ENCODE measurements at places on chromosomes 2 and 18.

DNA sequence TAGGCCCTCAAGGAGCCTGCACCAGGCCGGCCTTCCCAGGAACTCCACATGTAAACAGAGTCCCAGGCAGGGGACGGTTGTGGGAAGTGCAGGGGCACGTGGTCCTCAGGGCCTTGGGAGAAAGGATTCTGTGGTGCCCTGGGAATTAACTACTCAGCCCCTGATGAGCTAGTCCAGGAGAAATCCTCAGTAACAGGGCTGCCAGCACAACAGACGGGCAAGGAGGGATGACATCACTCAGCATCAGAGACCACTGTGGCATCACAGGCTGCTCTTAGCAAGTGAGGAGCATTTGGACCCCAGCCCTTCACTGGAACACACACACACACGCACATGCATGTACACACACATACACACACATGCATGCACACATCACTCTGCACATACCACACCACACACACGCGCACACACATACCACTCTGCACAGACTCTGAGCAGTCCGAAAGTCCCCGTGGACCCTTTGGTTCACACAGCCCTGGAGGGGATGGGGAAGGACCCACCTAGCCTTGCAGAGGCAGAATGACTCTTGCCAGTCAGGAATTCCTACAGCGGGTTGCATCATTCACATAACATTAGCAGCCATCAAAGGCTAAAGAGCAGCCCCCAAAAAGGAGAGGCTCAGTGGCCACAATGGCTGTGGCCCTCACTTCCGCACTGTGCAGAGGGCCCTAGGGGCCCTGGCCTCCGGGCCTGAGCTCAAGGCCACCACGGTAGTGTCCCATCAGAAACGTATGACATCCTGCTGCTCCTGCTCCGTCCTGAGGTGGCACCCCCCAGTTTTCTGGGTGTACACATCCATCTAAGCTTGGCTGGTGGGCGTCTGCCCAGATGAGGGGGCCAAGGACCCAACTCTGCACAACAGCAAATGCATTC lies 1.9 kb upstream of the NMUR1 start:
- DNase-seq = no peak

GRCh38 chr2:101361522-101361921 lies 25.8 kb downstream of the CREG2 start:
- no peak for DNase-seq

DNA sequence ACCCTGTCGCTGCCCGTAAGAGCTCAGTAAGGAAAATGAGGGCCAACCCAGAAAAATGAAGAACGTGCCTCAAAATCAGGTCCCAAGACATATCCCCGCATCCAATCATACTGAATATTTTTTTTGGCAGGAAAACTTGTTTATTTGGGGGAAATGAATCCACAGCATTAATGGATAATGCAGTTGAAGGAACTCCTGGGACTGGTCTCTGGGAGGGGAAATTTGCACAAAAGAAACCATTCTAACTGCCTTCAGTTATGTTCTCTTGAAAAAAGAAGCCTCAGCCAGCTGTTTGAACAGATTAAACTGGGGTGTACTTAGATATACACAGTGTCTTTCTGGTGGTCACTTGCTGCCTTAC lies 61.3 kb downstream of the SPRED2 start:
- peak; percentile 60 for DNase-seq

- DNase-seq = no peak
These were observed 53.7 kb upstream of the CRIM1 start for GRCh38 chr2:36301843-36302242.

DNA sequence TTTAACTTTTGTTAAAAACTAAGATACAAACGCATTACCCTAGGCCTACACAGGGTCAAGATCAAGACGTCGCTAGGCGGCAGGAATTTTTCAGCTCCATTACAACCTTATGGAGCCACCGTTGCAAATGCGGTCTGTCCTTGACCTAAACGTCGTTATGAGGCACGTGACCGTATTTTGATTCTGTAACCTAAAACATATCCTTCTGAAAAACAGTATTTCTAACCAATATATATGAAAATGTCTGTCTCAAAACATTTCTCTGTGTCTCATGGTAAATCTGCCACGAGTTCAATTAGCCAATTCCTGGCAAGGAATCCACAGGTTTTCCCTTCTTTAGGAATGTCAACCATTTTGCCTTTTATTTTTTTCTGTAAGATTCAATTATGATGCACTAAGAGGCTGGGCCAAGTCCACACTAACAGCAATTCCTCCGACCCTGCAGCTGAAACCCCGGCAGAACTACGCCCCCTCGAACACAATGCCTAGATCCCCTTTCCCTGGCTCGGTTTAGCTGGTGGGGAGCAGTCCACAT lies 1.7 kb downstream of the RTN4 start:
- DNase-seq = peak; percentile 78

GRCh38 chr2:226752887-226753286 lies 46.7 kb downstream of the IRS1 start:
- no peak for DNase-seq

DNA sequence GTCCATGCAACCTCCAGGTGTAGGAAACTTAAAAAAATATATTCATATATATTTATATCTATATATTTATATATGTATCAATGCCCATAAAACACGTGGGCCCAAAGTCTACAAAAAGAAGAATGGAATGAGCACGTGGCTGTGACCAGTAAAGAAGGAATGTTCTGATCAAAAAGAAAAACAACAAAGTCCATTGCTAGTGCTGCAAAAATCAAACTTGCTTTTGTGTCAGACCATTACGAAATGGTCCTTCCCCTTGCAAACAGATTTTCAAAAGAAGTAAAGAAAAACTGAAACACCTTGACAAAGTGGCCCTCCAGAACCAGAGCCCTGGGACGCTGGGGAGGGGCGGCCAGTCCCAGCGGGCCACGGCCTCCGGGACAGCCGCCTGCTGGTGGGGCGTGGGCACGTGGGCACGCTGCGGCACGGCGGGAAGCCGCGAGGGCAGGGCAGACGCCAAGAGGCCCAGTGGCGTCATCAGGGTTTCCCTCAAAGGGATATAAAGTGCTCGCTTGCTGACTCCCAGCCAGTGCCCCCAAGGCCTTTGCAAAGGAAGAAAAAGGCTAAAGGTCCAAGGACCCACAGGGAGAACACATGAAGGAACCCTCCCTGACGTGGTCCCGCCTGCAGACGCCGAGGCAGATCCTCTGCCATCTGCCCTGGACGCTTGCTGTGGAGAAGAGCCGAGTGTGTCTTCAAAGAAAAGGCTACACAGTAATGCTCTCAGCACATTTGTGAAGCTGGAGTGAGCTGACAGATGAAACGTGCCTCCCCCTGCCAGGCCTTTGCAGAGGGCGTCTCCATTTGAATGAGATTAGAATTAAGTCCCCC lies 201.8 kb downstream of the TWIST2 start:
- DNase-seq = no peak

- no peak for DNase-seq
These were observed 103.0 kb upstream of the SNTG2 start for GRCh38 chr2:847669-848068.

GRCh38 chr2:20456116-20456571 lies 9.3 kb downstream of the RHOB start:
- DNase-seq = no peak

DNA sequence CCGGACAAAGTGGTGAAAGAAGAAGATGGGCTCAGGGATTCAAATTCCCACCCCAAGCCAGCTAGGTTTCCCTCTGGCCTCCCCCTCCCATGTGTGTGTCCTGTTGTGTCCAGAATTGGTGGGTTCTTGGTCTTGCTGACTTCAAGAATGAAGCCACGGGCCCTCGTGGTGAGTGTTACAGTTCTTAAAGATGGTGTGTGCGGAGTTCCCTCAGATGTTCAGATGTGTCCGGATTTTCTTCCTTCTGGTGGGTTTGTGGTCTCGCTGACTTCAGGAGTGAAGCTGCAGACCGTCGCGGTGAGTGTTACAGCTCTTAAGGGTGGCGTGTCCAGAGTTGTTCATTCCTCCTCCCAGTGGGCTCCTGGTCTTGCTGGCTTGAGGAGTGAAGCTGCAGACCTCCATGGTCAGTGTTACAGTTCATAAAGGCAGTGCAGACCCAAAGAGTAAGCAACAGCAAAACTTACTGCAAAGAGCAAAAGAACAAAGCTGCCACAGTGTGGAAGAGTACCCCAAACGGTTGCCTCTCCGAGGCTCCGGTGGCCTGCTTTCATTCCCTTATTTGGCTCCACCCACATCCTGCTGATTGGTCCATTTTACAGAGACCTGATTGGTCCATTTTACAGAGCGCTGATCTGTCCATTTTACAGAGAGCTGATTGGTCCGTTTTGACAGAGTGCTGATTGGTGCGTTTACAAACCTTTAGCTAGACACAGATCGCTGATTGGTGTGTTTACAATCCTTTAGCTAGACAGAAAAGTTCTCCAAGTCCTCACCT lies 37.7 kb upstream of the KLF11 start:
- DNase-seq = no peak

DNA sequence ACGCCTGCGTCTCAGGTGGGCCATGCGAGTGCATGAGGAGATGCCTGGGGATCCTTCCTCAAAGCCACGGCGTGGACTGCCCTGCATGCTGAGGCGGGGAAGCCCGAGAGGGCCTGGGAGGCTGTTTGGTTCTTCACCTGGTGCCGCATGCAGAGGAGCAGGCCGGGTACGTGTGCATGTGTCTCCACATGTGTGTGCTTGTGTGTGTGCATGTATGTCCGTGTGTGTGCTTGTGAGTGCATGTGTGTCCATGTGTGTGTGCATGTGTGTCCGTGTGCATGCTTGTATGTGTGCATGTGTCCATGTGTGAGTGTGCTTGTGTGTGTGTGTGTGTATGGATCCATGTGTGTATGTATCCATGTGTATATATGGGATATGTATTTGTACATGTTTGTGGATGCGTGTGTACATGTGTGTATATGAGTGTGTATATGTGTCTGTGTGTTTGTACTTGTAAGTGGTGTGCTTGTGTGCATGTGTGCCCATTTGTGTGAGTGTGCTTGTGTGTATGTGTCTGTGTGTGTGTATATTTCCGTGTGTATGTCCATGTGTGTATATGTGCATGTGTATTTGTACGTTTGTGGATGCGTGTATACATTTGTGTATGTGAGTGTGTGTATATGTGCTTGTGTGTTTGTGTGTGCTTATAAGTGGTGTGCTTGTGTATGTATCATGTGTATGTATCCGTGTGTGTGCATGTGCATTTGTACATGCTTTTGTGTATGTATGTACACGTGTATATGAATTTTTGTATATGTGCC lies 79.0 kb downstream of the PTGR3 start:
- no peak for DNase-seq

DNA sequence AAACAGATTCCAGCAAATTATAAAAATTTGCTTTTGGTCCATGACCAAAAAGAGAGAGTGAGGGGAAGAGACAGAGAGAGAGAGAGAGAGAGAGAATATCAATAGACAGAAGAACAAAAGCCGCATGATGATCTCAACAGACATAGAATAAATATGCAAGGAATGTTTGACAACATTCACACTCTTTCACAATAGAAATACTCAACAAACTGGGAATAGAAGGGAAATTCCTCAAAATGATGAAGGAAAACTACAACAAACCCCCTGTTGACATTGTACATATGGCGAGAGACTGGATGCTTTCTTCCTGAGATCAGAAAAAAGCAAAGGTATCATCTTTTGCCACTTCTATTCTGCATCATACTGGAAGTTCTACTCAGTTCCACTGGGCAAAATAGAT lies 309.7 kb downstream of the RAD51AP2 start:
- no peak for DNase-seq

DNA sequence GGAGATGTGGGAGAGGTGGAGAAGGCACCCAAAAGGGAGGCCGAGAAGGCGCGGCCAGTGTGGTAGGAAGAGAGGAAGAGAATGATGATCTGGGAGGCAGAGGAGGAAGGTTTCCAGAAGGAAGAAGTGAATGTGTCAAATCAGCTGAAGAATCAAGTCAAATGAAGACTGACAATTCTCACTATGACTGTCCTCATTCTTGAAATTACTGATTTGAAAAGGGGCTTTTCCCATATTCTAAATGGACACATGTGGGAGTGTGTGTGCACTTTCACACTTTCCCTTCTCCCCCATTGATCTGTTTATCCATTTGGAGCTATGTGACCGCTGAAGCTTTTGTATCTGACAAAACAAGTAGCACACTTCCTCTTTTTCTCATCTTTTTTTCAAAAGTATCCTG lies 6.1 kb downstream of the AFF3 start:
- no peak for DNase-seq

- no peak for DNase-seq
These were observed 154.7 kb upstream of the WDSUB1 start for GRCh38 chr2:159441182-159441581.

DNA sequence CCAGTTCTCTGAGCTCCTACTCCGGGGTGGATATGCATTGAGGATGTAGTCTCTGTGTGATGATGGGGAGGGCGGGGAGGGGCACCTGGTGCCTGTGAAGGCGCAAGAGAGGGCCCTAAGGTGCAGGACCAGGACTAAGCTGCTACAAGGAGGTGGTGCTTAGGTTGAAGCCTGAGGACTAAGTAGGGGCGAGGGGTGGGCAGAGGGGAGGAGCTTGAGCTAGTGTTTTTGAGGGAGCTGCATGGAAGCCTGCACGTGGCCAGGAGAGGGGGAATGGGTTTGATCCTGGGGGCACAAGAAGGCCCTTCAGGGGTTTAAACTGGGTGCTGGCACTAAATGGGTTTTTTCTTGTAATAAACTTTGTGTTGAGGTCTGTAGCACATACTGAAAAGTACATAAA lies 105.0 kb downstream of the UGGT1 start:
- no peak for DNase-seq

GRCh38 chr18:70377317-70377799 lies 88.5 kb downstream of the SOCS6 start:
- DNase-seq = no peak

- no peak for DNase-seq
These were observed 1984.9 kb upstream of the LRRTM1 start for GRCh38 chr2:82289446-82289845.

DNA sequence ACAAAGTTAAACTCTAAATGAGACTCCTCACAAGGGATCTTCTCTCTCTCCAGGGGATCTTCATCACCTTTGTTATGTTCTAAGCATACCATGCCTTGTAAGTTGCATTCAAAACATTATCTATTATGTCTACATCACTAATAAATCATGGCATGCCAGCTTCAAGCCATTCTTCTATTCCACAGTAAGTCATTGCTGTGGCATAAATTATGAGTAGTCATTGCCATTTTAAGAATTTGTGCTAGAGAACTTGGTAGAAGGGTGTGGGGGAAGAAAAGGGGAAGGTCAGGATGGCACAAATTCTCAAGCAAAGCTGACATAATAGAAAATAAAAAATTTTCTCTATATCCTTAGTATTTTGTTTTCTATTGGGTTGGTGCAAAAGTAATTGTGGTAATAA lies 33.5 kb downstream of the BARD1 start:
- DNase-seq = no peak

DNA sequence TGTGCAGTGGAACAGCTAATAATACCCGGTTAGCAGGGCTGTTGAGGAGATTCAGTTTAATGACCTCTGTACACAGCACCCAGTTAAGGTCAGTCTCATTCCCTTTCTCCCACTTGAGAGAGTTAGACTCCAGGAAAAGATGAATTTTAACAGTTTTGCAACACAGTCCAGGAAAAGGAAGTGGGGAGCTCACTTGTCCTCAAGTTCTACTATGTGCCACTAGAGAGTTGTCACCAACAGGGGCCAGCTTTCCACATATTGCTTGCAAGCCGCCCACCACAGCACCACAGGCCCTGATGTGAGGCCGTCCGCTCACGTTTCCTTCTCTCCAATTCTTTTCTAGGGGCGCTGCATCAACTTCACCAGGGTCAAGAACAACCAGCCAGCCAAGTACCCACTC lies 142.1 kb downstream of the GFPT1 start:
- DNase-seq = no peak

All from tongue (tissue), 3 donors.